ENCODE measurements at places on chromosomes 11 and 22. TPM values are rescaled to one million over a fixed set of nuclear protein-coding genes. Genes with fewer than 3 reads are reported as not detected.

The AMPD3 gene
- 0.44 TPM for total RNA-seq

The ENDOD1 gene
- total RNA-seq = 1.6 TPM

The GDPD4 gene
- not detected for total RNA-seq

The TTLL1 gene
- 22.0 TPM for total RNA-seq

The ISX gene
- total RNA-seq = not detected

The ZNF215 gene
- total RNA-seq = 7.0 TPM

The MMP11 gene
- 28.8 TPM for total RNA-seq

The OR56A1 gene
- total RNA-seq = 0.15 TPM

The EXPH5 gene
- total RNA-seq = 0.44 TPM

The NDUFS3 gene
- 122 TPM for total RNA-seq

The LYVE1 gene
- not detected for total RNA-seq

The DDX17 gene
- total RNA-seq = 530 TPM

The IL18BP gene
- total RNA-seq = 13.1 TPM

The MS4A7 gene
- not detected for total RNA-seq

The KRTAP5-2 gene
- total RNA-seq = not detected

The MYRF gene
- total RNA-seq = 0.29 TPM

Measured in glutamatergic neuron (in vitro differentiated cells).